ENCODE measurements at places on chromosomes 5 and 9.

- no peak for DNase-seq
Measured at GRCh38 chr9:124455820-124456219, 5.6 kb downstream of the ADGRD2 start.

DNA sequence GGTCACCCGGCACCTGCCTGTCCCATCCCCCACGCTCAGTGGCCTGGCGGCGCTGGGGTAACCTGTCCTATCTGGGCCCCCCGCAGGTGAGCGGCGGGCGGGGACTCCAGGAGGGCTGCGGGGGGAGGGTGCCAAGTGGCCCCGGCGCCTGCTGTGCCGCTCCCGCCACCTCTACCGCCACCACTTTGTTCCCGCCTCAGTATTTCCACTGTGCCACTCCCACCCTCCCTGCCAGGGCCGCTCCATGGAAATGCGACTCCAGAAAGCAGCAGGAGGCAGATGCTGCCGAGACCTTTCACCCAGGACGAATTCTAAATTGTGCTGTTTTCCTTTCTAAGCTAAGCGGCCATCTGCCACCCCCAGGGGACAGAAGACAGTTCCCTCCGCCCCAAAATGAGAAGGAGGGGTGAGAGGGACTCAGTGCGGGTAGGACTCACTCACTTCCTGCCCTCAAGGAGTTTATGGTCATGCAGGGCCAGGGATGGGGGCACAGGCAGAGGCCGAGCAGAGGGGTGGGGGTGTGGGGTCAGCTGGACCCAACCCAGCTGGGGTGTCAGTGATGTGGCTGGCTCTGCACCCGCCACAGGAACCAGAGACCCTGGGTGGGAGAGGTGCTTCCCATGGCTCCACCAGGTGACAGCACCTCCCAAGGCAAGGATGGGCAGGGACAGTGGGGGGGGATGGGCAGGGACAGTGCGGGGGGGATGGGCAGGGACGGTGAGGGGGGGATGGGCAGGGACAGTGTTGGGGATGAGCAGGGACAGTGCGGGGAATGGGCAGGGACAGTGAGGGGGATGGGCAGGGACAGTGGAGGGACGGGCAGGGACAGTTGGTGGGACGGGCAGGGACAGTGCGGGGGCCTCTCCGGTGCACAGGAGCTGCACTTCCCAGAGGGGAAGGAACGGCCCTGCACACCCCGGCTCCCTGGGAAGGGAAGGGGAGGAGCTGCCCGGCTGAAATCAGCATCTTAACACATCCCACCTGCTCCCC, 17.8 kb downstream of the NOTCH1 start:
- no peak for DNase-seq

DNA sequence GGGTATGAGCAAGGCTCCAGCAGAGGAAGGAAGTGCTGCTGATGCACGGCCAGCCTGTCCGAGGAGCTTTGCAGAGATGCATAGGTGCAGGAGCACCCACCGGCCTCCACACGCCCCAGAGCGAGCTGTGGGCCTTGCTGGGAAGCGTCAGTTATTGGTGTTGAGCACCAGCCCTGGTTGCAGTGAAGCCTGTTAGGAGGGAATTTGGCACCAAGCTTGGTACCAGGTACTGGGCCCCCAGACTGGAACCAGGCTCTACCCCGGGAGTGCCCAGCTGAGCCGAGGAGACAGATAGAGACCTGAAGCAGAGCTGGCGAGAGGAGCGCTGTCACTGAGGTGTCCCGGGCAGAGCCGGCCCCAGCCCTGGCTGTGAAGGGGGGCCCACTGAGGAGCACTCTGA, 5.2 kb downstream of the TCF7 start:
- no peak for DNase-seq

DNA sequence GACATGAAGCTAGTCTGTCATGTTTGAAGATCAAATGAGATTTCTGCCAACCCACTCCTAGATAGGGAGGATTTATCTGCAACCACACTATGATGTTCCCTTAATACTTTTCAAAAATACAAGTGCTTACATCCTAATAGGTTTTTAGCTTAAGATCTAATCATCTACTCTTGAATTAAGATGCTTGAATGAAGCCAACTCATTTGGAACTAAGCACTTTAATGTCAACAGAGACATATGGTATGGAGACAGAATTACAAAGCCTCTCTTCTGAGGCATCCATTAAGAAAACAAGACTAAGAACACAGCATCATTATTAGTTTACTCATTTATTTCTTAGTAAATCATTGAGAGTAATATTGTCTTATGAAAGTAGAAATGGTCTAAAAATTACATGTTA, 139.3 kb upstream of the NFIB start:
- DNase-seq: no peak

DNA sequence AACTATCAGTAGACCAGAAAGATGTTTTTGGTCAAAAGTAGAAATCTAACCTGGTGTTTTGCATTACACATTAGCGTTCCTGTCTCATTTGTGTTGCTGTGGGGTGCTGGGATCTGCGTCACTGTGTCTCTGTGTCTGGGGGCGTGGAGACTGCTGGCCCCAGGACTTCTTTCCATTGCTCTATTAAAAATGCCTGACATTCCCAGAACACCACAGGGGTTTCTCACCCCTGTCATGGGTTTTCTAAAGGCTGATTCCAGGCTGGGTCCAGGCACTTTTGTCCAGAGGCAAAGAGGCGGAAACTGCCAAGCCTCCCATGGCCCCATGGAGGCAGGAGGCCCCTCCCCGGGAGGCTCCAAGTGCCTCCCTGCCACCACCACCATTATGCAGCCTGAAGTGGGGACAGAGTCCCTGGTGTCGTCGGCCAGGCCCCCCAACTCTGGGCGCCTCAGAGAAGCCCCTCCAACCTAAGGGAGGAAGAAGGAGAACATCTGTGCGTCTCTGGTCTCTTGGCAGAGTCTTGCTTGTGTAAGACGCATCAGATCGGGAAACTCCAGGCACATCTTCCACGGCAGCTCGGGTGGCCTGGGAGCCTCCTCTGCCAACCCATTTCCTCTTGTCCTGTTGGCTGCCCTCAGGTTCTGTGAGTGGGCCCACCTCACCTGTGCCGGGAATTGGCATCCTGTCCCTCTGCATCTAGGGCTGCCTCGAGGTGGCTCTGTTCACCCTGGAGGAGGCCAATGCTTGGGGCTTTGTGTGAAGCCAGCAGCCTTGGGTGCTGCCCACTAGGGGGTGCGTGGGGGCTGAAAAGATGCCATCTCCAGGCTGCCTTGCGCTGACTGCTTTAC, 13.8 kb upstream of the PLEKHG4B start:
- no peak for DNase-seq

DNA sequence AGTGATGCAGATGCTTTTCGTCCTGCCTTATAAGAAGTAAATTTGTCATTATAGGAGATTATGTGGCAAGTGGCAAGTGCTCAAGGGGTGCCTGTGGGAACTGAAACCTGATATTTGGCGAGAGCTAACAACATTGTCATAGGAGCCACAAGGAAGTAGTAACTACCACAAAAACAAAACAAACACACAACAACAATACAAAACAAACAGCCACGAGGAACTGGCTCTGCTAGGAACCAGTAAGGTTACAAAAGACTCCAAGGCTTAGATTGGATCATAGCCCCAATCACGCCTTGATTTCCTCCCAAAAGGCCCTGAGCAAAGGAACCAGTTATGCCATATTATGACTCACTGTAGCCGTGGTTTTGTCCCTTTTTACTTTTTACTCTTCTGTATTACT, 1045.2 kb downstream of the CDH12 start:
- no peak for DNase-seq

DNA sequence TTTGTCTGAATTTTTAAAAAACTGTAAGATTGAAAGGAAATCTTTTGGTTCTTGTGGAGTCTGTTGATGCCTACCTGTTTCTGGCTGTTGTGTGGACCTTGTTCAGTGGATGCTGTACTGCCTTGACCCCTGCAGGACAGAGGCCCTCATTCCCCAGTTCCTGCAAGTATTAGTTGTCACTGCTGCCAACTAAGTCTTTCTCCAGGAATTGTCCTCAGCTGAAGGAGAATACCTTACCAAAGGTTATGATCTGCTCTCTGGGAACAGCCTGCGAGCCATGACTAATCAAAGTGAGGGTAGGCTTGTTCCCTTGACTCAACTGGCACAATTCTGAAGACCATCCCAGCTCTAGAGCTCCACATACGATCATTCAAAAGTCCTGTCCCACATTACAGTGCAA, 145.3 kb upstream of the FST start:
- no peak for DNase-seq

DNA sequence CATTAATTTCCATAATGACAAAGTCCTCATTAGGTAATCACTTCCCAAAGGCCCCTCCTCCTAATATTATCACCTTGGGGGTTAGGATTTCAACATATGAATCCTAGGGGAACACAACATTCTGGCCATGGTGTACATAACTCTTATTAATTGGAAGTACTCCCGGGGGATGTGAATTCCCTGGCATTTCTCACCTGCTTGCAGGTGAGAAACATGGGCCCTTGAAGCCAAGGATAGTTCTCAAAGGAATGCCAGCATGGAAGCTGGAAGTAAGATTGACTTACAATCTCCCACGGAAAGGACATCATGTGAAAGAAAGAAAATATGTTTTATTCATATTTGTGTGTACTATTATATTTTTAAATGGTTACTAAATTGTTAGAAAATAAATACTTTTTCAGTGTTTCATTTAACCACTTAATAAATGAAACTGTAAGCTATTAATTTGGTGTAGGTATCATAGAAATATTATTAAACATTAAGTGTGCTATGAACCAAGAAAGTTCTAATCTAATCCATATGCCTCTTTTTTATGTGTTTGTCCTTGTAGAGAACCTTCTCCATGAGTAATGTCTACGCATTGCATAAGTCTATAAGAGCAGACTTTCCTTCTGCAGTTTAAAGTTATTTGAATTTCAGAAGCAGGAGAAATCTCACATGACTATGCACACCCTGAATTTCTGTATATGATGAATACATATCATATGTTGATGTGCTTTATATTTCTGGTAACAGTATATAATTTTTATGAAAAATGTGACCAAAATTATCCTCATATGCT, 59.4 kb downstream of the ANXA1 start:
- DNase-seq: no peak

DNA sequence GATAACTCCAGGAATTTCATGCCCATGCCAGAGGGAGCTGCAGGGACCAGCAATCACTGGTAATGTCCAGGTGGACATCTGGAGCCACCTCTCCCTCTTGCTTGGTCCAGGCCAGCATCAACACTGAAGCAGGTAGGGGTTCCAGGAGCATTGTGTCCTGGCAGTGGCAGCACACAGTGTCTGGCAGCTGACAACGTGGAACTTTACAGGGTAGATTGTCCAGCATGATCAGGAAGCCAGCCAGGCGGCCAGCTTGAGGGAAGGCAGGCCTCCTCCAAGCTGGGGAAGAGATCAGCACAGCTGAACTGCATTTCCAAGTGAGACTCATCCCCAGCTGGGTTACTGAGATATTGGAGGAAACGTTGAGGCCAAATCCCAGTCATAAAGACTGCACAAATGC, 82.6 kb upstream of the RASGRF2 start:
- DNase-seq: no peak

DNA sequence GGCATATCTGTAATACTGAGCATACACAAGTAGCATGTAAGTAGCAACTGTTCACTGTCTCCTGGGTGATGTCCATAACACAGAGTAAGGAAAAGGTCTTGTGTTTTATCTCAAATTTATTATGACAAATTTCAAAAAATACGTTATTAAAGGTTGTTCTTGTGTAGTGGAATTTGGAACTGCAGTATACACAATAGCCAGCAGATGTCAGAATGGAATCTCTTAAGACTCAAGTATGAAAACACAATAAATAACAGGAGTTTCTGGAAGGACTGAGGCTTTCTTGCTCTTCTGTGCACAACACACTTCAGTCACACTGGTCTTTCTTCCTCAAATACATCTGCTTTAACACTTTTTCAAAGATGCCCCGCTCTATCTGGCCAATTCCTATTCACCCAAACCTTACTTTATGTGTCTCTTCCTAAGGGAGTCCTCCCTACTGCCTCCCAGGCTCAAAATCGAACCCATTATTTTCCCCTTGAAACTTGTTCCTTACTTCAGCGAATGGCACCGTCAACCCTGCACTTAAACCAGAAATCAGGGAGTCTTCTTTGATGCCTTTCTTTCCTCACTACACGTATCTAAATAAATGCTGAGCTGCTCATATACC, 6.5 kb upstream of the FBXO10 start:
- no peak for DNase-seq

DNA sequence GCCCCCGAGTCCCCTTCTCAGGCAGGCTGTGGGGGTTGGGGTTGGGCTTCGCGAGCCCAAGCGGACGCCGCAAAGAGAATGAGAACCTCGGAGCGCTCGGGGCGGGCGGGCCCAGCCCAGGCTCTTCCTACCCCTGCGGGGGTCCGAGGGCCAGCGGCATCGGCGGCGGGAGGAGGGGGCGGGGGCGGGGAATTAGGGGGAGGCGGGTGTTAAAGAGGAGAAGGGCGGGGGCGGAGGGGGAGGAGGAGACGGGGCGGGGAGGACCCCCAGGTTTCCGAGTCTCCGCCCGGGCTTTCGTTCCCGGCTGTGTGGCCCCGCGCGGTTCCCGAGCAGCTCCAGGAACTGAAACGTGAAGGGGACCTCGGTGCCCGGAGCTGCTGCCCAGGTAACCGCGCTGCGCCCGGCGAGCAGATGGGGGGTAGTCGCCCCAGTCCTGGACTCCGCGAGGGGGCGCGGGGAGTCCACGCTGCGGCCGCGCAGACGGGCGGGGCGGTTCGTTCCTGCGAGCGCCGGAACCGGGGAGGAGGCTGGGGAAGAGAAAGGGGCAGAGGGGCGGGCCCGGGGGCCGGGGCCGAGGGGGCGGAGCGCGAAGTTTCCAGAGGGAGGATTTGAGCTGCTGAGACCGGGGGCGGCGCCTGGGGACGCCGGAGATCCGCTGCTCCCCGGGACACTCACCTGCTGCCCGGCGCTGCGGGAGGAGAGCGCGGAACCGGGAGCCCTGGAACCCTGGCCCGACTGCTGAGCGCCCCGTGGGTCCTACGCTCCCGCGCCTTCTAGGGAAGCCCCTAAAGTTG, 38.4 kb upstream of the PLEKHG4B start:
- no peak for DNase-seq

DNA sequence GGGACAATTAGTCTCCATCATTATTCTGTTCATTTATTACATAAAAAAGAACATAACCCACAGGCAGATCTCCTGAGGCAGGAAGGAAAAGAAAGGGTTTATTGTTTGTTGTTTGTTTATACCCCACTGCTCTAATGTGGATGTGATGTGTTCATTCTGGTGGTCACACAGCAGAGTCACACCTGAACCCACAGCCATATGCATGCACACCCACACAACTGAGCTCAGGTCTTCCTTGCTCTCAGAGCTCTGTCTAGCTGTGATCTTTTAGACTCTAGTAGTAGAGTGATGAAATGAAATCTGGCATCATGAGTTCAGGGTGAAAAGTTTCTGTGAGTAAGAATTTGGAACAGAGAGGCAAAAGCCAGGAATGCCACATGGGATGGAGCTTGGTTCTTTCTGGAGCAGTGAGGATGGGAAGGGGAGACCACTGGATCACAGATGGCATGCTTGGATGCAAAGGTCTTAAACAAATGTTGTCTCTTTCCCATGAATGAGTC, 227.0 kb downstream of the PAPPA start:
- DNase-seq: no peak

Measured in amygdala (tissue), 56 donors.